Activated CD4-positive, alpha-beta memory T cell treated with anti-CD3 and anti-CD28 coated beads, Interleukin-2, amount 10 ng/mL, durations not matched to agents 7 days and 5 days (primary cell): ENCODE measurements at places on chromosomes 4 and X. TPM values are rescaled to one million over a fixed set of nuclear protein-coding genes. Genes with fewer than 3 reads are reported as not detected.

GRCh38 chr4:53781629-53782457, 190.6 kb upstream of the LNX1 start:
- H3K4me1 ChIP-seq: no peaks in the 10 kb centered on the region
- H3K27ac ChIP-seq: no peak overlapping the region
- DNase-seq: no peak
- no peak overlapping the region for H3K4me3 ChIP-seq
- no peaks in the 10 kb centered on the region for H3K36me3 ChIP-seq

GRCh38 chr4:187937557-187937956, 58.0 kb upstream of the ZFP42 start:
- H3K27me3 ChIP-seq: no peaks in the 10 kb centered on the region
- DNase-seq: no peak
- no peaks in the 10 kb centered on the region for H3K4me1 ChIP-seq
- H3K4me3 ChIP-seq: no peak overlapping the region
- no peak overlapping the region for H3K27ac ChIP-seq
- H3K36me3 ChIP-seq: no peaks in the 10 kb centered on the region

The ARX gene
- total RNA-seq: not detected

DNA sequence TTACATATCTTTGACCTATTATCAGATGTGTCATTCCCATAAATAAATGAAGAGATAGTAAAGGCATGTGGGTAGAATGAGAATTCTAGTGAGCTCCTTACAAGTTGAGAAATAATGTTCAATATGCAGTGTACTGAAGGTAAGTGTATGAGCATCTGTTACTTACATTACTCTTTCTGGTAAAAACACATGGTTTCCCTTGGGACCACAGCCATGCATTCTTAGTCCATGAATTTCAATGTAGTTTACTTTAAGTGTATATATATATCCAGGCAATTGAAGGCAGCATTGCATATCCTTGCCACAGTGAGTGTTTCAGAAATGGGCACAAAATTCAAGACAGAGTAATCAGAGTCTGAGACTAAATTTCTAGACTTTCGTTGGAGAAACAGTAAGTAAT, 277.2 kb downstream of the CXXC4 start:
- no peaks in the 10 kb centered on the region for H3K36me3 ChIP-seq
- no peak overlapping the region for H3K4me3 ChIP-seq
- no peaks in the 10 kb centered on the region for H3K4me1 ChIP-seq
- no peaks in the 10 kb centered on the region for H3K27me3 ChIP-seq

GRCh38 chr4:133559987-133560386, 410.9 kb downstream of the PCDH10 start:
- no peak overlapping the region for H3K4me3 ChIP-seq
- no peaks in the 10 kb centered on the region for H3K27me3 ChIP-seq
- no peak overlapping the region for H3K27ac ChIP-seq
- no peaks in the 10 kb centered on the region for H3K36me3 ChIP-seq
- no peaks in the 10 kb centered on the region for H3K4me1 ChIP-seq

DNA sequence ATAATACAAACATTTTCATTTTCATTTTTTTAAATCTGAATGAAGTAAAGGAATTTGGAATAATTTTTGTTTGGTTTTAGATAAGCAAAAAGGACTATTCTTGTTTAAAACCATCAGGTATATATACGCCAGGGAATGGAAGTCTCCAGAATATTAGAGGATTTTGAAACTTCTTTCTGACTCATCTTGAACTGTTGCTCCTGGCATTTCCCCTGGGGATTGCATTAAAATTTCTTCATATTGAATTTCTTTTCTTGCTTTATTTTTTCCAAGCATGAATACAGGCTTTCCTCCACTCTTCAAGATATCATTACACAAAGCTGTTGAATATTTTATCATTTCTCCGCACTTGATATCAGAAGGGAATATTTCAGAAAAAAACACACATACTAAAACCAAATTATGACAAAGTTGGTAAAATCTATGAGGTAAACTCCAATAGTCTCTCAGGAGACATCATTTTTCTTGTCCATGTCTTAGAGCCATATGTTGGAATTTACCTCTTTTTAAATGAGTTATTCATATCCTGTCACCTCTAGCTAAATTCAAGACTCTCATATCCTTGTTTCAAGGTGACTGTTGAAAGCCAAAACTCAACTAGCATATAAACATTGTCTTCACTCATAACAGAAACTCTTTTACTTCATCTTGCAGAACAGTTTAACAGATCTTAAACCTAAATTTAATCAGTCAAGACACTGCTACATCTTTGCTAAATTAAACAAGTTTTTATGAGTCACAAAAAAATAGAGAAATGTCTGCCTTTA, 20.7 kb upstream of the CSN1S1 start:
- no peak overlapping the region for H3K4me3 ChIP-seq
- H3K27me3 ChIP-seq: no peaks in the 10 kb centered on the region
- no peak for DNase-seq
- no peaks in the 10 kb centered on the region for H3K36me3 ChIP-seq
- no peak overlapping the region for H3K27ac ChIP-seq

GRCh38 chrX:130097507-130098209, 12.6 kb downstream of the ELF4 start:
- no peak for DNase-seq
- peaks cover 7% of the 10 kb centered on the region for H3K36me3 ChIP-seq

The TLR7 gene
- not detected for total RNA-seq

The RNF175 gene
- not detected for total RNA-seq
